ENCODE measurements at places on chromosomes 7 and 10.
A peak's percentile ranks its signal among the peaks of the same experiment; 100 is the strongest.

GRCh38 chr10:24465891-24466818 lies 257.2 kb downstream of the KIAA1217 start:
- DNase-seq, result peak; percentile 79

- no peak for DNase-seq
Measured at GRCh38 chr10:31656851-31657433, 271.7 kb downstream of the ARHGAP12 start.

DNA sequence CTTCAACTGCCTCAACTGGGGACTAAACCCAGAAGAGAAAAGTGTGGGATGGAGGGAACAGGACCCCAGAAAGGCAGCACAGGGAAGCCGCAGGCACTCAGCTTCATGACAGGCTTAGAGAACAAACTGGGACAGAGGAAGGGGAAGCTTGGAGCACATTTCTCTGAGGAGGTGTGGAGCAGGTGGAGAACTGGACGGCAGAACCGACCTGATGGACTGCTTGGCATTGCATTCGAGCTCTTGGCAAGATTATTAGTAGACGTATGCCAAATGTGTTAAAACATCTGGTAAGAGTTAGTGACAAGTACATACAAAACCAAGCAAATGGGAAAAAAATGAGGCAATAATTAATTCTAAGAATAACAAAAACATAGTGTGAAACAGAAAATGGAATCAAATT lies 335.7 kb downstream of the SFMBT2 start:
- DNase-seq, result no peak

- DNase-seq, result no peak
Measured at GRCh38 chr7:36985316-36985715, 261.0 kb upstream of the AOAH start.

DNA sequence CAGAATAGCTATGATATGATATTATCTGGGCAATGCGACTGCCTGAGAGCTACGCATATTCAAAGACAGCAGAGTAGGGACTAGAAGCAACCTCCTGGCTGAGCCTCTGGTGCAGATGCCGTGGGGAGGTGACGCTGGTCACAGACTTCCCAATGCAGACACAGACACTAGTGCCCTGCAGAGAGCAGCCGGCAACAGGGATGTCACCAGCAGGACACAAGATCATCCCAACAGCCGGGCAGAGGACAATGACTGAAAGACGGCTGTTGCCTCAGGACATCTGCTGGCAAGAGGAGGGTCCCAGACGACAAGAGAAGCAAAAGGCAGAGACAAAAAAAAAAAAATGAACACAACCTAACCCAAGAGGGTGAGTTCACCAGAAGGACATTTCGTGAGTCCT lies 104.6 kb downstream of the CALN1 start:
- no peak for DNase-seq

- DNase-seq, result no peak
Measured at GRCh38 chr7:129525225-129525862, 23.0 kb downstream of the SMKR1 start.

GRCh38 chr7:157641866-157642265 lies 305.1 kb downstream of the DNAJB6 start:
- no peak for DNase-seq

DNA sequence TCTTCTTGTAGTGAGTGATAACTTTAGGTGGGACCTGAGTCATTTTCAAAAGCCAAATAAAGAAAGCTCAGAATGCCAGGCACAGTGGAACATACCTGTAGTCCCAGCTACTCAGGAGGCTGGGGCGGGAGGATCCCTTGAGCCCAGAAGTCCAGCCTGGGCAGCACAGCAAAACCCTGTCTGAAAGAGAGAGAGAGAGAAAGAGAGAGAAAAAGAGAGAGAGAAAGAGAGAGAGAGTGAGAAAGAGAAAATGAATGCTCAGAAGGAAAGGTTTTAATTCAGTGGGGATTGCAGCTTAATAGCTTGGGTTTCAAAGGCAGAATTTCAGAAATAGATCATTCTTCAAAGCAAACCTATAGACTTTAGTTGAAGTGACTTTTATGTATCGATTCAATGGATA lies 25.7 kb downstream of the GPNMB start:
- no peak for DNase-seq

DNA sequence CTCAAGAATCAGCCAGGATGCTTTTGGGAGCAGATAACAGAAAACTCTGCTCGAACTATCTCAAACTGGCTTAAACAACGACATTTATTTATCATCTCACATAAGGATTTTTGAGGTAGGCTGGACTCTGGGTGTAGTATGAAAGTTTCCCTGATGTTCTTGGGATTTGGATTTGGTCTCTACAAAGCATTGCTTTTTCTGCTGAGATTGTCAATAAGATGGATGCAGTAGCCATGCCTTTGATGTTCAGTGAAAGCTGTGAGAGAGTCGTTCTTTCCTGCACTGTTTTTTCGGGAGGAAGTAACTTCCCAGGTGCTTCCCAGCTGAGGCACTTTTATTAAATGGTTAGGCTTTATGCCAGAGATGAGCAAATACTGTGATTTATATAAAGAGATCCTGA lies 181.1 kb downstream of the PRKG1 start:
- no peak for DNase-seq

DNA sequence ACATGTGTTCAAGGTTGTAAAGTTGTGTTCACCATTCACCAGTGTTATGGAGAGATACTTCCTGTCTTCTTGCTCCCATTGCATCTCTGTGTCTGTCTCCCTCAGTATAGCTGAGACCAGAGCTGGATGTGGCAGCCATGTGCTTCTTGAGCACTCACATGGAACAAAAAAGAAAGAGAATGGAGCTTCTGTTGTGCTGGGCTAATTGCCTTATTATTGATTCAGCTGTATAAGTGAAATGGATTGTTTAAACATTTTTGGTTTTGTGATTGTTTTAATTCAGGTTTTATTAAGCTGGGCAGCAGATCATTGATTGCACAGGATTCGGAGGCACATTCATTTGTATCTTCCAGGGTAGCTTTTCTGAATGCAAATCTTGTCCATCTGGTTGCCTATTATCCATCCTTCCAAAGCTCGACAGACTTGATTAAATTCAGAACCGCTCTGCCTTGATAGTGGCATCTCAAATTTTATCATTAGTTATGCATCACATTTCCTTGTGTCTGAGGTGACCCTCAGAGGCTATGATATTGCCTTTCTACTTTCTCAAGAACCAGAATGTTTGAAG lies 119.9 kb downstream of the CCNY start:
- DNase-seq, result no peak

DNA sequence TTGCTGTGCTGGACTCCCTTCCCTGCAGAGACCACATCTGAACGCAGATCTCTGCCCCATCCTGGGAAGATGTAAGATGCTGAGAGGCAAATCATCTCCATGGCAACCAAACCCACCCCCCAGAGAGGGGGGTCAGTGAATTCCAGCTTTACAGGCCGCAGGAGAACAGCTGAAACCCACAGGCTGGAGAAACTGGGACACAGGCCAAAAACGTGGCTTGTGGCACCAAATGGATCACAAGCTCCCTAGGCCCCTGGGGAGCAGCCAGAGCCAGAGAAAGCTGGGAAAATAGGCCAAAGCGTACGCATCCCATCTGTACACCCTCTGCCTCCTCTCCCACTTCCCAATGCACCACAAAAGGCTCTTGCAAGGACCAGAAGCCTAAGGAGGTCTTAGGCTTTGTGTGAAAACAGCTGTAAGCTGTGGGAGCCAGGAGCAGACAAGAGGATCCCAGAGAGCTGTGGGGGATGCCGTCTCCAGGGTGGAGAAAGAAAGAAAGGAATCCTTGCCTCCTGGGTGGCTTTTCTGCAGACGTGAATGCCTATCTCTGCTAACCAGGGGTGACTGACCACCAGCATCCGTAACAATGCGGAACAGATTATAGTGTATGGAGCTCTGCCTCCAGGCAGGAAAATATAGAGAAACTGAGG lies 59.5 kb downstream of the TMEM130 start:
- DNase-seq, result no peak

GRCh38 chr10:75009426-75009825 lies 102.0 kb upstream of the SAMD8 start:
- peak; percentile 10 for DNase-seq

GRCh38 chr7:20784388-20785156 lies 2.1 kb downstream of the SP8 start:
- DNase-seq, result no peak

DNA sequence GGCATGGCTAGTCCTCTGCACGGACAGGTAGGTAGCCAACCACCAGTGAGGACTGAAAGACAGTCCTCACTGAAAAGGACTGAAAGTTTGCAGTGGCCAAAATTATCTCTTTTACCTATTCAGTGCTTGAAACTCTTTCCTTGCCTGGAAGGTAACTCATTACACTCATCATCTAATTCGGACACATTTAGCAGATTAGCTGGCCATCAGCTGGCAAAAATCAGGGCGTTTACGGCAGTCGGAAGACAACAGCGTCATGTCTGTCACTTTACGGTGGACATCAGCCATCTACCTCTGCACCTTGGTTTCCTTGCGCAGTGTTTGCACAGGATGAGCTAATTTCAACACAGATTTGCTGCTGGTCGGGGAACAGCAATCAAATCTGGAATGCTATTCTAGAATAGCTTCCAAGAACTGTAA lies 740 bp downstream of the ANXA7 start:
- DNase-seq, result no peak

GRCh38 chr7:80918909-80919721 lies at the start of gene SEMA3C:
Gene SEMA3C (minus strand): TSS chr7:80919051. CDS start chr7:80916781, 2,270 bp downstream.
- peak; percentile 98 for DNase-seq

DNA sequence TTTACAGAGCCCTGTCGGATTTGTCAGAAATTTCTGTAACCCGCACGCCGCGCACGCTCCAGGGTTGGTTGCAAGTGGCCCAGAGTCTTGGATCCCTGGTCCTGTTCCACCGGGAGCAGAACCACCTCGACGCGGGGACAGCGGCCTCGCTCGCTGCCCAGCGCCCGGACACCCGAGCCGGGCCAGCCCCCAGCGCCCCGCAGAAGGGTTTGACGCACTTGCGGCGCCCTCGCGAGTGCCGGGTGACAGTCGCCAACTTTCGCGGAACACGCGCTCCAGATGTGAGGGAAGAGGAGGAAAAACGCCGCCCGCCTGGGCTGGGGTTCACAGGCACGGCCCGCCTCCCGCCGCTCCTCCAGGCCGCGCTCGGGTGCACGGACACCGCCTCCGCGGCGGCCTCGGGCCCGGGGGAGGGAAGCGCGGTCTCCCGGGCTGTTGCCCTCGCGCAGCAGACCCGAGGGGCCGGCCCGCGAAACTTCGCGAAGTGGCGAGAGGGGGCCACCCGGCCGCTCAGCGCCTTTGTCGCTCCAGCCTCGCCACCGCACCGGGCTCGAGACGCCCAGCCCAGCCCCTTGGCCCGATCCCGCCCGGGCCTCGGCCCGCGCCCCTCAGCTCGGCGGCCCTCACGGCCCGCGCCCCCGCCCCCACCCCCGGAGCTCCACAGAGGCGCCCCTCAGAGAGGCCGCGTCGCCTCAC lies 514 bp downstream of the RNF216 start:
- peak; percentile 67 for DNase-seq

DNA sequence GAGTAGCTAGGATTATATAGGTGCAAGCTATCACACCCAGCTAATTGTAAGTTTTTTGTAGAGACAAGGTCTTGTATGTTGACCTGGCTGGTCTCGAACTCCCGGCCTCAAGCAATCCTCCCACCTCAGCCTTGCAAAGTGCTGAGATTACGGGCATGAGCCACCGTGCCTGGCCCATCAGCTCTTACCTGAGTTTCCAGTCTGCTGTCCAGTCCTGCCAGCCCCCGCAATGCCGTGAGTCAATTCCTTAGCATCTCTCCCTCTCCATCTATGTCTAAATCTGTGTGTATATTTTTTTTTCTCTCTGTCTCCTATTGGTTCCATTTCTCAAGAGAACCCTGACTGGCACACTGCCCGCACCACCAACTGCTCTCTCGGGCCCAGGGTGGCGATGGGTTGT lies 127.6 kb downstream of the ACTR3B start:
- DNase-seq, result no peak

DNA sequence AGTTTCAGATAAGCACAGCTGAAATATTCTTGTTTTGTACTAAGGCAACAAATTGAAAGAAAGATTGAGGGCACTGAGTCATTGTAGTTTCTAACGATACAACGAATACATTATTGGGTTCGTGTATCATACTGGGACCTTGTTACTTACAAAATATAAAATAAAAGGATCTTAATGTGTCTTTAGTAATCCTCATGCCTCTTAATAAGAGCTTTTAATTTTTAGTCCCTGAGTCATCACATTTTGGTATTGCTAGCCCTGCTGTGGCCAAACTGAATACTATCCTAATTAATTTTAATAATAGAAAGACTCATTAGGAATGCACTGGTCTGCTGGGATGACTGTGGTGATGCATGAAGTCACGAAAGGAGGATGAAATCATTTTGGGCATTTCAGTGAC lies 309.7 kb downstream of the EXOC4 start:
- DNase-seq, result no peak

DNA sequence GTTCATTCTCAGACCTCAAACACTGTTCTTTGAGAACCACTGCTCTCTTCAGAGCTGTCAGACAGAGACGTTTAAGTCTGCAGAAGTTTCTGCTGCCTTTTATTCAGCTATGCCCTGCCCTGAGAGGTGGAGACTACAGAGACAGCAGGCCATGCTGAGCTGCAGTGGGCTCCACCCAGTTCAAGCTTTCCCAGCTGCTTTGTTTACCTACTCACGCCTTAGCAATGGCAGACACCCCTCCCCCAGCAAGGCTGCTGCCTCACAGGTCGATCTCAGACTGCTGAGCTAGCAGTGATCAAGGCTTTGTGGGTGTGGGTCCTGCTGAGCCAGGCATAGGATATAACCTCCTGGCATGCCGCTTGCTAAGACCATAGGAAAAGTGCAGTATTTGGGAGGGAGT lies 80.5 kb upstream of the CYP2C9 start:
- DNase-seq, result no peak

DNA sequence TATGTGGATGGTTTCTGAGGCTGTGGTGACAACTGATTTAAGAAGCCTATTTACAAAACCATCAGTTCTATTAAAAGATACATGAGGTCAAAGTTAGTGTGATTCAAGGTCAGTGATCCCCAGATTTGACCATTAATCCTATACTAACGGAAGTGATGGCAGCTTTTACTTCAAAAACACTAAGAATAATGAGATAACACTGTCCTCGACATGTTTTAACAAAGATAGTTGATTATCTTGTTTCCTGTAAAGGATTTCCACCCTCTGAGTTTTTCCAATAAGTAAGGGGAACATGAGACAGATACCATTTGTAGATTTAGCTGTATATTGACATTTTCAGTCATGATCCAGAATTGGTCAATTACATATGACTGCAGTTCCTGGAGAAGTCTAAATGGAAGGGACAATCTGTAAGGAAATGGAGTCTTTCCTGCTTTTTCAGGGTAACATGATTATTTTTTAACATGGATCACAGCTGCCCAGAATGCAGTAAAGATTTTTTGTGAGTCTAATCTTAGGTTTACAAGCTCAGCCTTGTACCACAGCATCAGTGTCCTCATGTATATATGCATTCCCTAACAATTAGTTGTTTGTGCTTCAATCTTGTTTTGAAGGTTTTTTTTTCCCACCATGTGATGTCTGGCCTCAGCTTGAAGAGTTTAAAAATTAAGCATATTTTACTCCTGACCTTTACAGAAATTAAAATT lies 188.0 kb downstream of the PPP1R9A start:
- no peak for DNase-seq
